ENCODE measurements at places on chromosomes 3 and 15.

DNA sequence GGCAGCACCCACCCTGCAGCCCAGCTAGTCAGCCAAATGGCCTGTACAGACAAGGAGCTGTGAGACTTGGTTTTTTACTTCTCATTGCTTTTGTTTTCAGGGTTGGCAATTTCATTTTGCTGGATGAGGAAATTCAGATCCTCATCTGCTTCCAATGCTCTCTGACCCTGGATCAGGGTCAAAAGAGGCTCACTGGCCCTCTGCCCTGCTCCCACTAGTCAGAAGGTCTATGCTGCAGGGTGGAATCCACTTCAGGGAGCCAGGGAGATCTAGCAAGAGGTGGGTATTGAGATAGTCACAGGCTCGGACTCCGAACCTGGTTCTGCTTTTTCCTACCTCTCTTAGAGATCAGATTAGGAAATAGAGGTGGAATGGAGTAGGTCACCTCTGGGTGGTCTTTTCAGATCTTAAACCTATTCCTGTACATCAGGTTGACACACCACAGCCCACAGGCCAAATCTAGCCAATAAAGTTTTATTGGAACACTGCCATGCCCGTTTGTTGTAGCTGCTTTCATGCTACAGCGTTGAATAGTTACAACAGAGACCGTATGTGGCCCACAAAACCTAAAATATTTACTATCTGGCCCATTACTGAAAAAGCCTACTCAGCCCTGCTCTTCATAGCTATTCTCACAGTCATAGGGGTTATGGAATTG, 26.4 kb upstream of the GLCE start:
- DNase-seq, result no peak

GRCh38 chr3:188037965-188038581, 115.9 kb upstream of the LPP start:
- DNase-seq, result no peak

DNA sequence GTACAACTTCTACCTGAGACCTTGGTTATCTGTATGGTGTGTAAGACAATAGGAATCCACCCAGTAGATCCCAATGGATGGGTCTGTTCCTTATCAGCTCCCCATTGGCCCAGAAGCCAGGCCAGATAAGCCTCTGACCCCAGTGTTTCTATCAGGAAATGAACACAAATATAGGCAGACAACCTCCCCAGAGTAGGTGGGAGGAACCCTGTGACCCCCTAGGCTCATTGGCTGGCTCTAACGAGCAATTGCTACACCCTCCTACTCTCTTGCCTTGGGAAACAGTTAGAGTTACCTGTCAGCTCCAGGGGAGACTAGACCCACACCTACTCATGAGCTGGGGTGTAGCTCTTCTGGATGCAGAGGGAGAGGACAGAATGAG, 299.9 kb downstream of the UACA start:
- DNase-seq, result no peak

DNA sequence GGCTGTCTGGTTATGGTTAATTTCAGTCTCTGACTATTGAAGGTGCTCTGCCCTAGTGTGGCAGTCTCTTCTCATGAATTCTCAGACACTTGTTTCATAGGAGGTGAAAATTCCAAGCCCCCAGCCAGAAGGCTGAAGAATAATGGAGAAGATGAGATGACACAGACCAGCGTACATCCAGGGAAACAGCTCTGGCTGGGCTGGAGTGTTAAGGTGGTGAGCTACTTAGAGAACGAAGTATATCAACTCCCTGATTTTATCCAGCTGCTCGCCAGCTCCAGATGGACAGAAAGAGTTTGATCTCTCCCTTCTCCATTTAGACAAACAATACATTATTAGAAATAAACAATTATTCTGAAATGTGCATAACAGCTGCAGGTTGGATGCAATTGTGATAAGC, 494.5 kb upstream of the RGMA start:
- DNase-seq, result no peak

GRCh38 chr3:26963361-26963743, 340.8 kb downstream of the LRRC3B start:
- DNase-seq, result no peak

GRCh38 chr3:38588371-38588971, 61.0 kb downstream of the SCN5A start:
- peak; percentile 62 for DNase-seq

DNA sequence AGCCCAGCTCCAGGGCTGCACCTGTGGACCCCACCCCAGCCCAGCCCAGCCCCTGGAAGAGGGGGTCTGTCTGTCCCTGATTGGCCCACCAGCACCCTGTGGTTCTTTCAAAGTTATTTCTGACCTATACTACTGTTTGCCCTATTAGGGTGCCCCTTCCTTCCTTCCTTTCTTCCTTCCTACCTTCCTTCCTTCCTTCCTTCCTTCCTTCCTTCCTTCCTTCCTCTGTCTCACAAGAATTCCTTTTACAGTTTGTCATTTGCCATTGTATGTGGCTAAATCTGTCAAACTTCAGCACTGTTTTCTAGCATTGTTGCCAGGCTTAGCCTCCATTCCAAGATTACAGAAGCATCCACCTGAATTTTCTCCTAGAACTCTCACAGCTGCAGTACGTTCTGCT, 66.9 kb downstream of the KLF15 start:
- no peak for DNase-seq

- DNase-seq, result peak; percentile 83
These were observed 38.8 kb downstream of the BHLHE40 start for GRCh38 chr3:5017925-5018531.

DNA sequence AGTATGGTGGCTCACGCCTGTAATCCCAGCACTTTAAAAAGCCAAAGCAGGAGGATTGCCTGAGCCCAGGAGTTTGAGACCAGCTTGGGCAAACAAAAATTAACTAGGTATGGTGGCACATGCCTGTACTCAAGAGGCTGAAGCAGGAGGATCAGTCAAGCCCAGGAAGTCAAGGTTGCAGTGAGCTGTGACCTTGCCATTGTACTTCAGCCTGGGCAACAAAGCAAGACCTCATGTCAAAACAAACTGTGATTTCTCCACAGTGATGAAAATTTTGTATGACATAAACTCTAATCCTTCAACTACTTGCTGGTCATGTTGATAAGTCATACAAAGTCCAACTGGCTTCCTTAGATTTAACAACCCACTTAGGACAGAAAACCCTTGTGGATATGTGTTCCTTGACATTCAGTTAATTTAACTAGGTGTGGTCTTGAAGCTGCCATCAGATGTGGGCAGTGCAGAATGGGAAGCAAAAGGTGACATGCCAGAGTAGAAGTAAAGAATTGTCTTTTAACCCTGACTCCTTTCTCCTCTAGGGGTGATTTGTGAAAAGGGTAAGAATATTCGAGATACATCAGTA, 263.3 kb downstream of the PTPRG start:
- DNase-seq, result no peak

- no peak for DNase-seq
These were observed 113.4 kb downstream of the SRGAP3 start for GRCh38 chr3:9135930-9136525.

DNA sequence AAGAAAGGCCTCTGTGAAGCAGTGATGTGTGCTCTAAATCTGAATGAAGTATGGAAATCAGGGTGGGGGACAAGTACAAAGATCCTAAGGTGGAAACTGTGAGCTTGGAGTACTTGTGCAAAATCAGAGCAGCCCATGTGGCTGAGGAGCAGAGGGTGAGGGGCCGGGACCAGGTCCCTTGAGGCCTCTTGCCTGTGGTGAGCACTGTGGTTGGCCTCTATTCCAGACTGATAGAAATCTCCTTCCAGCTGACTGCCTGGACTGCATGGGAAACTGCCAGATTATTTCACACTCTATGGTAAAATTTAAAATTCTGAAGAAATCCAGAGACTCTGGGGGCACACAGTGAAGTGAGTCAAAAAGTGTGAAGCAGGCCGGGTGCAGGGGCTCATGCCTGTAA, 81.4 kb downstream of the TM4SF4 start:
- no peak for DNase-seq

DNA sequence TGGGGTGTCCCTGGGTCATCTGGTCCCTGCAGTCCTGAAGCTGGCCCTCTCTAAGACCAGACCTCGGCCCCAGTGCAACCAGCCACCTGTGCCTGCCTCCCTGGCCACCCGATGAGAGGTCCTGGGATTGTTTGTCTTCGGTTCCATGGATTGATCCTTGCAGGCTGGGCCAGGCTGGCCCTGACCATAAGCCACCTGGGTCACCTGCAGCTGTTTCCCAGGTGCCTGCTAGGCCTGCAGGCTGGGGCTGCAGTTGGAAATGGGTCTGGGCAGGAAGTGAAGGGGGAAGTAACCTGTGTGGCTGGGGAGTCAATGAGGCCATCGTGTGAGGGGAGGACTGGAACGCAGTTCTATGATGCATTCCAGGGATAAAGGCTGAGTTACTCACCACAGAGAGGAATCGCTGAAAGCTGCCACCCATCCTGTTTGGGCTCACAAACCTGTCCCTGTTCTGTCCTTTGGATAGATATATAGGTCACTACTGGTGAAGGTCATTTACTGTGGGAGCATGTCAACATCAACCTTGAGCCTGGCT, 30.9 kb upstream of the VPS8 start:
- DNase-seq, result no peak

- no peak for DNase-seq
These were observed 486.7 kb downstream of the DIPK2A start for GRCh38 chr3:144458283-144458682.

GRCh38 chr3:95899494-95899893, 914.9 kb upstream of the EPHA6 start:
- DNase-seq, result no peak

DNA sequence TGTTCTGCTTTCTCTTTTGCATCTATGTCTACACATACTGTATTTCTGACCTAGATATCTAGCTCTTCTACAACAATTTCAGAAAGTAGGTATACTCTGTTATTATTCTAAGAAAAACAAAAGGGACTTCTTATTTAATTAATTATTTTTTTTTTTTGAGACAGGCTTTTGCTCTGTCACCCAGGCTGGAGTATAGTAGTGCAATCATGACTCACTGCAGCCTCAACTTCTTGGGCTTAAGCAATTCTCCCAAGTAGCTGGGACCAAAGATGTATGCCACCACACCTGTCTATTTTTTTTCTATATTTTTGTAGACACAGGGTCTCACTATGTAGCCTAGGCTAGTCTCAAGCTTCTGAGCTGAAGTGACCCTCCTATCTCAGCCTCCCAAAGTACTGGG, 130.6 kb downstream of the MBNL1 start:
- DNase-seq, result no peak

GRCh38 chr3:40103829-40104228, 205.7 kb upstream of the EIF1B start:
- no peak for DNase-seq

DNA sequence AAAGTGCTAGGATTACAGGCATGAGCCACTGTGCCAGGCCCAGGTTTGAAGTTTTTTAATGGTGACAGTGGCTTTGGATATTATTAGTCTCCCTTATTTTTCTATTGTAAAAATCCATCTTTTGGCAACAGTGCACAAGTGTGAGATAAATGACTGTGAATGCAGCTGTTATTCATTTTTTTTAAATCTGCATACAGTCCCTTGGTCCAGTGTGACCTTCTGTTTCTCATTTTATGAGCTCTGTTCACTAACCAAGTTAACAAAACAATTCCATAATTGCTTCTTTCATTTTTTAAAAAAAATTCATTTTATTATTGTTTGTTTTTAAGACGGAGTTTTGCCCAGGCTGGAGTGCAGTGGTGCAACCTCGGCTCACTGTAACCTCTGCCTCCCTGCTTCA, 381.8 kb downstream of the NAALADL2 start:
- no peak for DNase-seq

- DNase-seq, result no peak
These were observed 50.4 kb upstream of the LARS2 start for GRCh38 chr3:45337839-45338470.

GRCh38 chr3:164387236-164387635, 691.1 kb downstream of the SI start:
- no peak for DNase-seq

- no peak for DNase-seq
These were observed 11.4 kb upstream of the PRR20G start for GRCh38 chr3:127299276-127299675.

- DNase-seq, result no peak
These were observed 4.3 kb downstream of the SNTN start for GRCh38 chr3:63656786-63657185.

DNA sequence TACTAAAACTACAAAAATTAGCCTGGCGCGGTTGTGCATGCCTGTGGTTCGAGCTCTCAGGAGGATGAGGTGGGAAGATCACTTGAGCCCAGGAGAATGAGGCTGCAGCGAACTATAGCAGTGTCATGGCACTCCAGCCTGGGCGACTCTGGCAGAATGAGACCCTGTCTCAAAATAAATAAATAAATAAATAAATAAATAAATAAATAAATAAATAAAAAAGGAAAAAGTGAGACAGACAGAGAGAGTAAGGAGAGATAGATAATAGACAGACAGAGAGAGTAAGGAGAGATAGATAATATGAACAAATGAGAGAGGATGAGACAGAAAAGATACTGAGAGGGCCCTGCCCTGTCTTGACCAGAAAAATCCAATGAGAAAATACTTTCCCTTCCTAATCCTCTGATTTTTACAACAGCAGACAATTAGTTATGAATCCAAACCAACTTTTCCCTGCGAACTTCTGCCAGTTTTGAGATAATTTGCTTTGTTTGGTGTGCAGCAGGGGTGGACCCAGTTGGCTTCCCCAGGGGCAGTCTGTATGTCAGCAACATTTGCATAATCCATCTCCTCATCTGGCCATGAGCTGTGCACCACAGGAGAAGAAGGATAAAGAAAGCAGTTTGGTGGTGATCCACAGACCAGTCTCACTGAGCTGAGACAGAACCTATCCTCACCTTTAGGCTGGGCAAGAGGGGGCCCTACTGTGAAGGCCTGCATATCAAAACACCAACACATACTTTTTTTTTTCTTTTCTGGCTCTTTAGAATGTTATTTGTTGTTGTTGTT, 288.5 kb upstream of the WNT5A start:
- no peak for DNase-seq

DNA sequence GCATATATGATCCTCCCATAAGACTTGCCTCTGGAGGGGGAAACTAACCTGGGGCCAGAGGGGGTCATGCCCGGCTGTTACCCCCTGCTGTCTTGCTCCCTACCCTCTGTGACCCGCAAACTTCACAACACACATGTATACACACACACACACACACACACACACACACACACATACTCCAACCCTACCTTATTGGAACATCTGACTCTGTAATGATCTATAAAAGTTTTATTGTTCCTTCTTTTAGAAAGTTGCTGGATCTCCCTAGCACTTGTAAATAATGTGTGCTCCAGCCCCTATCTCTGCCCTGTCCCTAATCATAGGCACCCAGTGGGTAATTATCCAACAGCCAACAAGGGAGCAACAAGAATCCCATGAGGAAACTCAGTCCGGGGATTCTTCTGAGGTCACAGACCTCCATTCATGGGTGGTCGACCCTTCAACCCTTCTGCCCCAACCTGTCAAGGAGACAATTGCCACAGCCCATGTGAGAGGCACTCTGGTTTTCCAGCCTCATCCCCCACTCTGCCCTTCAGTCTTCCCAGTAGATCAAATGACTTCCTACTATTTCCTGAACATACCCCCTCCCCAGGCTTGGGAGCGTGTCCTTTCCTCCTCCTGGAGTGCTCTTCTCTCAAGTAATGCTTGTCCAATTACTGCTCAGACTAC, 14.0 kb upstream of the TPM1 start:
- peak; percentile 55 for DNase-seq

GRCh38 chr15:39230908-39231285, 350.0 kb upstream of the THBS1 start:
- DNase-seq, result no peak

GRCh38 chr3:71681224-71681668, 44.0 kb downstream of the EIF4E3 start:
- DNase-seq, result no peak

- no peak for DNase-seq
These were observed 122.4 kb downstream of the FOXP1 start for GRCh38 chr3:71461114-71461513.

- no peak for DNase-seq
These were observed 629.0 kb upstream of the TGFBR2 start for GRCh38 chr3:29977360-29977759.

Measured in coronary artery (tissue), 2 donors.